Iris pigment epithelial cell (primary cell): ENCODE measurements at places on chromosomes 3 and 15.
A peak's percentile ranks its signal among the peaks of the same experiment; 100 is the strongest.

DNA sequence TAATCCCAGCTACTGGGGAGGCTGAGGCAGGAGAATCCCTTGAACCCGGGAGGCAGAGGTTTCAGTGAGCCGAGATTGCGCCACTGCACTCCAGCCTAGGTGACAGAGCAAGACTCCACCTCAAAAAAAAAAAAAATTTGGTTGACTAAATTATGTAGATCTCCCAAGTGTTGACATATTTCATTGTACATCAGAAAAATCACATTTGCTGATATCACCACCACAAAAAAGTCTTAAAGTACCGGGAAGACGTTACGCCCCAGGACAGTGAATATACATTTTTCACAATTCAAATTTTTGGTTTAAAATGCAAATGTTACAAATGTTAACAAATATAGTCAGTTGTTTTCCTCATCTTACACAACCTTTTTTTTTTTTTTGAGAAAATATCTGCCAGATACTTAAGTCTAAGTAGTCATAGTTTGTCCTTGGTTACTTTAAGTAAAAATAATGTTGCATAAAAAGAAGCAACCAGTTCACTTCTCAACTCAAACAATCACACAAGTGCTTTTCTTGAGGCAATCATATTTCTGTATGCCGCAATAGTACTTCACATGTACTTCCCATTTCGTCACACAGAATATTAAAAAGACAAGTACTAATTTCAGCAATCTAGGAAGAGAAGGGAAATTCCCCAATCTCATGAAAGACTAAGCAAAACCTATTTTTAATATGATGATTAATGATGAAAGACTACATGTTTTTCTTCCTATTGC is 41.0 kb upstream of the TCF12 start:
- DNase-seq = peak; percentile 26

GRCh38 chr15:85335193-85335942 is 45.0 kb upstream of the AKAP13 start:
- DNase-seq = no peak

DNA sequence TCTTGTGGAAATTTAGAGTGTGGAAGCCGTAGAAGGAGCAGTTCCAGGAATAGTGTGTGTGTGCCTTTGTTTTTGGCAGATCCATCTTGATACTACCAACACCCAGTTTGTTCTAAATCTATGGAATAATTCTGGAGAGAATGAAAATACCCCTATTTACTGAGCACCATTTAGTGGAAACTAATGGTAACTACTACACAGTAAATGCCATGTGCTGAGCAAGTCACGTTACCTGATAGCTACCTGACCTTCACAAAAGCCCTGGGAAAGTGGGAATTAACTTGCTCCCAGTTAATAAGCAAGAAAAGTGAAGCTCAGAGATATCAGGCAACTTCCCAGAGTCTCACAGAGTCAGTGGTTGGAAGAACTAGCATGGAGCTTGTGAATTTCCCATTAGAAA is 137.7 kb downstream of the ARPP21 start:
- no peak for DNase-seq

- DNase-seq = no peak
These were observed 86.7 kb upstream of the OXTR start for GRCh38 chr3:8856071-8856470.

GRCh38 chr3:17372362-17373210 is 369.8 kb downstream of the TBC1D5 start:
- peak; percentile 69 for DNase-seq

DNA sequence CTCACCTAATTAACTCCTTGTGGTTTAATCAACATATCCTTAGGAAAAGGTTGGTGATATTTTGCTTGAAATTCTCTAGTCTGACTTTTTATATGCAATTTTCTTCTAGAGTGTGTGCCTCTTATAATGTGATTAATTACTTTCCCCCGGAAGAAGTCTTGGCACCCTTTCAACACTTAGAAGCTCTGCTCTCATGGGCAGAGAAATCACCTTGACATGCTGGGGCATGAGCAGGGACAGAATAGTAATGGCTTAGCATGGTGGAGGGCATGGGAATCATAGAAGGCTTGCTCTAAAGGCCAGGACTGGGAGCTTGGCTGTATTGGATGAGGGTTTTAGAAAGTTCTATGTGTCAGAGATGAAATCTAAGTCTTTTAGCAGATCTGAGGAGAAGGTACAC is 293.5 kb downstream of the AGBL1 start:
- DNase-seq = no peak
